ENCODE measurements at places on chromosomes 1 and 21. TPM values are rescaled to one million over a fixed set of nuclear protein-coding genes. Genes with fewer than 3 reads are reported as not detected.

PRKCZ gene
- 0.27 TPM for total RNA-seq

DNA sequence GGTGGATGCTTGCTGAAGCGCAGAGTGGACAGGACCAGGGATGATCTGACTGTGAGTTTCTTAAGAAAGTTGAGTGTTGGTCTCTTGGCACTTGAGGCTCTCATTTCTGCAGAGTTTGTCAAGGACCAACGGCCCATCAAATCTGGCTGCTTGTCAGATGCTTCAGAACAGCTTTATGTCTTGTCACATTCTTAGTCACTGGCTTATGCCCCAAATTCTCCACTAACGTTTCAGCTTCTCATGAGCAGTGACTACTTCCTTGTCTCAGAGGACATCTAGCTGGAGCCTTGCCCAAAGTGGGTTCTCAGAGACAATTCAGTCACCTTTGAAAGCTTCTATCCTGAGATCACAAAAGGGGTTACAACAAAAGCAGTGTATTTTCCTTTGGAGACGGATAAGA is 92.3 kb downstream of the ST6GALNAC5 start:
- no peak for DNase-seq

GRCh38 chr1:234969581-234970400 is 158.8 kb downstream of the TOMM20 start:
- DNase-seq, result peak; percentile 90

GRCh38 chr1:192527111-192527795 is 48.3 kb upstream of the RGS1 start:
- no peak for DNase-seq

GJB3 gene
- not detected for total RNA-seq

DNA sequence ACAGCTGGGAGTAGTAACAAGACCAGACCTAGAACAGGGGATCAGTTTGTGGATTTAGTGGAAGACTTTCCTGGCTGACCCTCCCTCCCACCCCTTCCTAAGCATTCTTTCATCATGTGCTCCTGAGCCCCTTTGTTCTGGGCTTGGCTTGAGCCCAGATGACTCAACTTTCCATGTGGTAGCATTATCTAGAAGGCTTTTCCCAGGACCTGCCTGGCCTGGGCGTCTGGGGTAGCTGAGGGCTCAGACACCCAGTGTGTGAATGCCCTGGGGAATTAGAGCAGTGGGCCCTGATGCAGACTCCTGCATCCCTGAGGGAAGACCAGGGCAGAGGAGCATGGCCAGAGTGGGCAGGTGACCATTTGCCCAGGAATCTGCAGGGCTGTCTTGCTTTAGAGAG is 44.1 kb upstream of the TSPAN2 start:
- no peak for DNase-seq

DNA sequence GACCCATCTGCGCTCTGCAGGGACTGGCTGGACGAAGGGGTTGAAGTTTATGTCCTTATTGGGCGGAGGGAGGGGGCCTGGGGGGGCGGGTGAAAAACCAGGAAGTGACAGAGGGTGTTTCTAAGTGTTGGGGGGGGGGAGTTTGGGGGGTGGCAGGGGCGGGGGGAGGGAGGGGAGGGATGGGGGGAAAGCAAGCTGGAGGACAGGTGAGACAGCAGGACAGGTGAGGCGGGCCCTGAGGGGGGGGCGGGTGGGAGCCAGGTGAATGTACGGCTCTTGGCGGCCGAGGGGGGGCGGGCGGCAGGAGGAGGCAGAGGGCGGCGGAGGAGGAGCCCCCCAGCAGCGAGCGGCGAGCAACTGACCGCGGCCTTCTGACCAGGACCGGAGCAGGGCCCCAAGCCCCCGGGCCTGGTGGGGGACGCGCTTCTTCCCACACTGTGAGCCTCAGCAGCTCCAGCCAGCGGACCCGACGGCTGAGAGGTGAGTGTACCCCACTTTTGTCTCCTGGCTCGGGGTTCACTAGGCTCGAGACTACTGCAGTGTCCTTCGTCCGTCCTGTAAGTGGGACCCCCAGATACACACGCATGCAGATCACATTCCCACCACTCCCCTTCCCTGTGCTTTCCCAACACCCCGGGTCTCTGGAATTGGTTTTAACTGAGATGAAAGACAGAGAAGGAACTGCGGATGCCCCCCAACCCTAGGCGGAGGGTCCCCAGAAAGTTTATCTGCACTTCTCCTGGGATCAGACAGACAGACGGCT is at the start of gene ZBTB7B:
ZBTB7B (plus strand) TSS at position 339 of the 763 bp plus-strand sequence. CDS start 11,859 bp downstream, outside the sequence.
- no peak for DNase-seq

DNA sequence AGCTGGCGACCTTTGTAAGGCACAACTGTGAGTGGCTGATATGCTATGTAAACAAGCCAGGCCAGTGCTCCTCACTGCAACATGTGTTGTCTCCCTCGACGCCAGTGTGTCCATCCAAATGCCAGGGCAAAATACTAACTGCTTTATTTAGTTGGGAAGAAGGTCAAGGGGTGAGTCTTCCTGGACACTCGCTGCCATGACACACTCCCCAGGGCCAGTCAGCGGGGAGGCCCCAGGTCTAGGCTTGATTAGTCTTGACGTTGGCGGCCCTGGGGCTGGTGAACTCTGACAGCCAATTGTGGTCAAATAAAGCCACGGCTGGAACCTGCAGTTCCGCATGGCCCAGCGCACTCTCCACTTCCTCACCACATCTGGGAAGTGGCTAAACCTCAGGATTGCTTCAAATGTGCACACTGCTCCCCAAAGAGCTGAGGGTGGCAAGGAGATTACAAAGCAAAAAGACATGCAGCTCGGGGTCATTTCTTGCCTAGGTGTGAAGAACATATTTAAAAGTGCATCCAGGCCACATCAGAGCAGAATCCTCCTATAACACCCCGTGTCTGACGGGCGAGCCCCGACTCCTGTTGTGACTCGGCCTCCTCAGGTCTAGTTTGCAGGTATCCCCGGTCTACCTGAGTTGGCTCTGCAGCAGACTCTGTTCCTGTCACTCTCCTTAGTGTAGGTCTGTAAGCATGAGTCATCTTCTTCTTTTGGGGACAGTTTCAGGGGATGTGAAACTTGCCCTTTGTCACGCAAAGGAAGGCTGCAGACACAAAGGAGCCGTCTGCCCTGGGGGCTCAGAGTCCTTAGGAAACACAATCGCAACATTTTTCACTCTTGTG is 183.5 kb downstream of the RUNX1 start:
- DNase-seq, result peak; percentile 75

AADACL4 gene
- total RNA-seq, result not detected

DNA sequence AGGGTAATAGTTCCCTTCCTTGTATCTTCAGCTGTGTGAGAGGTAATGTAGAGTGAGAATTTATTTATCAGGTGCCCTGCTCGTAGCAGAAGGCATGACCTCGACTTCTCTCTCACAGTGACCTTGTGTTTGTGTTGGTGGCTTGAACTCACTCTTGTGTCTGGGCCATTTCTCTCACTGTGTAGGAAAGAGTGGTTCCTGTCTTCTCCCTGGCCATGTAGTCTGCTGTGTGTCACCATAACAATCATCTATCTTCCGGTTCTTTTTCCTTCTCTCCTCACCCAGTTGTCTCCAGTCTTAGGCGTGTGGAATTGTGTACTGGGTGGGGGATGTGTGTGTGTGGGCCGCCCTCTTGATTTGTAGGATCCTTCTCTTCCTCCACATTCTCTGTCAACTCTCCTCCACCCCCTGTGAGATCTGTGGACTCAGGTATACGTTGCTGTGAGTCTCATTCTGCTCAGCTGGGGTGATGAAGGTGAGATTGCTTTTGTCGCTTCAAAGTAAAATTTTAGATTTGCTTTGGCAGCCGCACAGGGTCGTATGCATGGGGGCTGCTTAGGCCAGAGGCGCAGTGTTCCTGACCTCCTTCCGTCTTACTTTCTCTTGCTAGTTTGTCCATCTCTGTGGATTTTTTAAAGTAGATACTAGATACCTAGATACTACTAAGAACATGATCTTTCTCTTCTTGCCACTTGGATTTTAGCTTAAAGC is 31.6 kb downstream of the MAPKAPK2 start:
- DNase-seq, result no peak
